ENCODE measurements at places on chromosomes 7 and 10.

- no peak for DNase-seq
Measured at GRCh38 chr7:140966561-140967233, 42.0 kb upstream of the BRAF start.

GRCh38 chr7:102319671-102320070 lies 33.0 kb downstream of the SH2B2 start:
- DNase-seq: no peak

- no peak for DNase-seq
Measured at GRCh38 chr10:110818311-110819256, 53.1 kb upstream of the PDCD4 start.

DNA sequence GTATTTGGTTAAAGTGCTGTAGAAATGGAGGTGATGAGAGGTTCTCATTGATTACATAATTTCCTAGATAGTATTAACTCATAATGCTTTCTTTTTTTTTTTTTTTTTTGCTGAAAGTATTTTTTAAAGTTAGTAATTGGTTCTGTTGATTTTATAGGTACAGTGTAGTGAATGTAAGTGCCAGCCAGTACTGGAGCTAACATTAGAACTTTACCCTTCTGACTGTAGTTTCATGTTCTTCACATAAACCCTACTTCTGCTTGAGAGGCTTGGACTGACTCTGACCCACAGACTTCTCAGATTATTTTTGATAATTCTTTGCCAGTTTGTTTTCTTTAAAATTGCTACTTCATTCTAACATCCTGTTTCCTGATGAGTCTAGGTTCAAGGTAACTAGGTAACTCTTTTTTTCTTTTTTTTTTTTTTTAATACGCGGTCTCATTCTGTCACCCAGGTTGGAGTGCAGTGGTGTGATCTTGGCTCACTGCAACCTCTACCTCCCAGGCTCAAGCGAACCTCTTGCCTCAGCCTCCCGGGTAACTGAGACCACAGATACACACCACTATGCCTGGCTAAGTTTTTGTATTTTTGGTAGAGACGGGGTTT lies 92.2 kb upstream of the OIT3 start:
- DNase-seq: no peak

DNA sequence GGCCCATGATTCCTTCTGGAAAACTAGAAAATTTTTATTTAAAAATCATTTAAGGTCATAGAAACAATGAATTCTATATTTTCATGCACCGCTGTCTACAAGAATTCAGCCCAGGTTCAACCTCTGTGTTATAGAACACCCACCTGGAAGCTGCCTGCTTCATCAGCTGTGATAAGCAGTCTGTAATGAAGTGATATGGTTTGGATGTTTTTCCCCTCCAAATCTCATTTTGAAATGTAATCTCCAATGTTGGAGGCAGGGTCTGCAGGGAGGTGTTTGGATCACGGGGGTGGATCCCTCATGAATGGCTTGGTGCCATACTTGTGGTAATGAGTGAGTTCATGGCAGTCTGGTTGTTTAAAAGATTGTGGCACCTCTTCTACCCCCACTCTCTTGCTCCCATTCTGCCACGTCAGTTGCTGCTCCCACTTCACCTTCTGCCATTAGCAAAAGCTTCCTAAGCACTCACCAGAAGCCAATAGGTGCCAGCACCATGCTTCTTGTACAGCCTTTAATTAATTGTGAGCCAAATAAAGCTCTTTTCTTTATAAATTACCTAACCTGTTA lies 55.6 kb downstream of the MRPL32 start:
- DNase-seq: no peak

DNA sequence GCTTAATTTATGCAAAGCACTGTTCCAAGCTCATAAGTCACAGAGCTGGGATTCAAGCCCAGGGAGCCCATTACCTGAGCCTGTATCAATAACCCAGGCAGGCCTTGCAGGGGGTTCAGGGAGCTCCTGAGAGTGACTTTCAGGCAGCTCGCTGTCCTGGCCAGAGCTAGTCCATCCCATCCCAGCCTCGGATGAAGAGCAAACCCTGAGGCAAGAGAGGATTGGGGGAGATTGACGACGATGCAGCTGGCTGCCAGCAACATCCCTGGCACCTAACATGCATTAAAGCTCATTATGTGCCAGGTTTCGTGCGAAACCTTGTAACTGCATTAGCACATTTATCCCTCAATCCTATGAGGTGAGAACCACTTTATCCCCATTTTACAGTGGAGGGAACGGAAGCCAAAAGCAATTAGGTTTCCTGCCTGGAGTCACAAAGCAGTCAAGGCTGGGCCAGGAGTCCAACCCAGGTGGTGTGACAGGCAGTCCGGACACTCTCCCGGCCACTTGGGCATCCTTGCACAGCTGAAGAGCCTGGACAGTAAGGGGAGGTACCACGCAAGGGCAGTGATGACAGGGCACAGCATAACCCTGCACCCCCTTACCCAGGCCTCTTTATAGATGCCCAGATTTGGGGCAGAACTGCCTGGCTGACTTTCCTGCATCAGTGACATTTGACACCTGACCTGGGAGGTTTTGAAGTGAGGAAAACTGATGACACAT lies 129.8 kb upstream of the CHST15 start:
- no peak for DNase-seq

GRCh38 chr10:59814878-59815277 lies 61.6 kb upstream of the MRLN start:
- no peak for DNase-seq

DNA sequence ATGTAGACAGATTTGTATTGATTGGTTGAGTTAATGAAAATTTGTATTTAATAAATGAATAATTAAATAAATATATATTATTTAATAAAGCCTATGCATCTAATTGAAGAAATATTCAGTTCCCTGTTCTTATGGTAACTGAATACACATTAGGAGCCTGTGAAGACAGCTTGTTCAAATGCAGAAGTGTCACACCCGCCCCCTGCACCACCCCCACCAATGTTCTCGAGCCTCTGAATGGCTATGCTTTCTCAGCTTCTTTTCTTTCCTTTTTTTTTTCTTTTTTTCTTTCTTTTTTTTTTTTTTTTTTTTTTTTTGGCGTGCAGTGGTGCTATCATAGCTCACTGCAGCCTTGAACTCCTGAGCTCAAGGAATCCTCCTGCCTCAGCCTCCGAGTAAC lies 38.3 kb upstream of the PARD3 start:
- no peak for DNase-seq

- DNase-seq: no peak
Measured at GRCh38 chr10:61059636-61060035, 115.7 kb upstream of the RHOBTB1 start.

DNA sequence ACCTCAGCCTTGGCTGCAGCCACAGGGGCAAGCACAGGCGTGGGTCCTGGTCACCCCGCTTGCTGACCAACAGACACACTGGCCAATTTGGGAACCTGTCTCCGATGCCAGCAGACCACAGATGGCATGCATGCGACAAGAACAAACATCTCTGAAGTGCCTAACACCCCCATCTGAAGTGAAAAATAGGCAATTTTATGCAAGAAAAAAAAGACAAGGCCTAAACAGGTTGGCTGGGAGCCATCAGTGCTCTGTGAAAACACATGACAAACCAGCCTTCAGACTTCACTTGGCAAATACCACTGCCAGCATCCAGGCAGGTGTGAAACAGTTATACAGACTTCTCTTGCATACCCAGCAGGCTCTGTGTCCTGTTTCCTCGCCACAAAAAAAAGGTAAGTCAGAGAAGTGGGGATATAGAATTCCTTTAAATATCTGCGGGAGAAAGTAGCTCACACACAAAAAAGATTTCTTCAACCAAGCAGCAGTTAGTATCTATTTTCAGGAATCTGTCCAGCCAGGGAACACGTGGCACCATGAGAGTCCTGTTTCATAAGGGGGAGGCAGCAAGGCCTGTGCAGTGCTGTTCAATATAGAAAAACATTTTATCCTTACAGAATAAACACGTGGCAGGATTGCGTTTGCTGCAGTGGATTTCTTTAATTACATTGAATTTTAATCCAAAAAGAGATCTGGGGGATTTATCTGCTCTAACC lies 293.4 kb upstream of the MKLN1 start:
- DNase-seq: no peak

- no peak for DNase-seq
Measured at GRCh38 chr7:115319541-115319940, 397.6 kb downstream of the MDFIC start.

- no peak for DNase-seq
Measured at GRCh38 chr10:61244261-61244775, 208.9 kb downstream of the TMEM26 start.
